ENCODE measurements at places on chromosomes 11 and 22.

DNA sequence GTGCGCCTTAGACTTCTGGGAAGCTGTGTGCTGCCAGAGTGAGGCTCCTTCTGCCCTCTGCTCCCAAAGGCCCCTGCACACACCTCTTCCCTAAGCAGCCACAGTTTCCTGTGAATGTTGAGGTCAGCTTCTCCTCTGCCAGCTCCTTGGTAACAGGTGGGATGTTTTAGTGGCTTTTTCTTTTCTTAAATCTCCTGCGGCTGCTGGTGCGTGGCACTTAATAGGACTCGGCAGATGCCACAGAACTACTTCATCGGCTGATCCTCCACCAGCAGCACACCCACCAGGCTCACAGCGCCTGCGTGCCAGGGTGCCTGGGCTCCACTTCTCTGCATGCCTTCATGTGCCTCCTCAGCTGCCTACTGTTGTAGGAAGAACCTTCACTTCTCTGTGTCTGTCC is 87.8 kb downstream of the RCN1 start:
- DNase-seq: no peak

DNA sequence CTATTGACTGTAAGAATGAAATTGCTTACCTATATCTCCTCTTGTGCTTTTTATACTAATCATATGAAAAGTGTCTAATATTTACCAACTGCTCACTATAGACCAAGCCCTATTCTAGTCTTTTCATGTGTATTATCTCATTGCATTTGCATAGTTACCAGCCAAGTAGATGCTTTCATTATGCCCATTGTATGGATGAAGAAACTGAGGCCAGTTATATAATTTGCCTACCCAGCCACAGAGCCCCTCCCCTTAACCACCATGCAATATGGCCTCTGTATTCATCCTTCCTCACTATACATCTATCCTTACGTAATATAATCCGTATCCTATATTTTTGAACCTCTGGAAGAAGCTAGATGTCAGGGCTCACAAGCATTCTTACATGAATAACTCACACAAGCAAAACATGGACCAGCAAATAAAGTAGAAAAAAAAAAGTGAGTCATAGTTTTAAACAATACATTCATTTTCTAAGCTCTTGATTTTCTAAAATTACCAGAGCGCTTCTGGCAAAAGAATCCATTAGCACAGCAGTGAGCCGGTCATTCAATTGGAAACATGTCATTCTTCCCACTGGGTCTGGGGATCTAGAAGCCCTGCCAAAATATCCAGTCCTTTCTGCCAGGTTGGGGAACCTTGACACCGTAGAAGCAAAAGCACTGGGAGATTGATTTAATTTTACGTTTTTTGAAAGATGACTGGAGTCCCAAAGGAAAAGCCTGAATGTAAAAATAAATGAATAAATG is 80.0 kb downstream of the C11orf91 start:
- DNase-seq: no peak

DNA sequence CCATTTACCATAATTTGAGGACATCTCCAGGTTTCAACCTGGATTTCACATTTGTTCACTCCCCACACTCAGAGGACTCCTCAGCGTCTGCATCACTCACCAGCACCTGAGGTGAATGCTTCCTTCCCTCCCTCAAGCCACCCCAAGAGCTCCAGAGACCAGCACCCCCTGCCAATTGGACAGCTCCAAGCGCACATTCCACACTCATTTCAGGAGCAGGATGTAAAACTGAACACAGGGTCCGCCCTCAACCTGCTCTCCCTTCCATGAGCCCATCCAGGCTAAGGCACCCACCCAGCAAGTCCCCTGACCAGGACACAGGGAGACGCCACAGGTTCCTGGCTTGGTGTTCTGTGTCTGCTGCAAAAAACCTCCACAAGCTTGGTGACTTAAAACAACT is 3.9 kb downstream of the SCGB1D1 start:
- no peak for DNase-seq

- DNase-seq: no peak
Measured at GRCh38 chr22:35719212-35719875, 1.7 kb downstream of the APOL5 start.

GRCh38 chr22:49833340-49834007 is 5.8 kb upstream of the BRD1 start:
- DNase-seq: no peak

GRCh38 chr11:73121692-73122091 is 20.4 kb downstream of the FCHSD2 start:
- no peak for DNase-seq

DNA sequence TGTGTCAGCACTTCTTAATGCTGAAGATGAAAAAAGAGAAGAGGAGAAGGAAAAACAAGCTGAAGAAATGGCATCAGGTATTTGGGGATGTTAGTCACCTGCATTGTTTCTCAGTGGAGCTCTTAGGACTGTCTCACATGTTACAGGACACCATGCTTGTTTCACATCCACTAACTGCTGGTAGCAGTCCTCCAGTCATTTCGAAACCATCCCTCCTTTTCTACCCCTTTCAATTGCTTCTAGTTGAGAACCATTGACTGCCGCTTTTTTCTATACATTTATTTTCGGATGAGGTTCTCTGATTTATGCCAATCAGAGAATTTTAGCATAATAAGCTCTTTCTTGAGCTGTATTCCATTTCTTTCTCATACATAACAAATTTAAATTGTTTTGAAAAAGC is 21.5 kb downstream of the BIRC2 start:
- DNase-seq: no peak

GRCh38 chr11:133961890-133962289 is 5.1 kb upstream of the IGSF9B start:
- DNase-seq: no peak

DNA sequence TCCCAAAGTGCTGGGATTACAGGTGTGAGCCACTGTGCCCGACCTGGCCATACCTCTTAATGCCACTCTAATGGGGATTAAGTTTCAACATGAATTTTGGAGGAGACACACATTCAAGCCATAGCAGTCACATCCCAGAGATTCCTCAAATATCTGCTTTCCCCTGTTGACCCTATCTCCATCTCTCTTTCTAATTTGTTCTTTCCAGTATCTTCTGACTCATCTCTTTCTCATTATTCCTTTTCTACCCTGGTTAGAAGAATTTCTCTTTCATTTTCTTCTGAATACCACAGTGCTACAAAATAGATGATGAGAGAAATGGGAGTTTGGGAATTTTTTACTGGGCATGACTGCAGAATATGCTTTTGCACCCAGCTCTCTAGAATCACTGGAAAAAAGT is 5.1 kb downstream of the OR10V1 start:
- no peak for DNase-seq

DNA sequence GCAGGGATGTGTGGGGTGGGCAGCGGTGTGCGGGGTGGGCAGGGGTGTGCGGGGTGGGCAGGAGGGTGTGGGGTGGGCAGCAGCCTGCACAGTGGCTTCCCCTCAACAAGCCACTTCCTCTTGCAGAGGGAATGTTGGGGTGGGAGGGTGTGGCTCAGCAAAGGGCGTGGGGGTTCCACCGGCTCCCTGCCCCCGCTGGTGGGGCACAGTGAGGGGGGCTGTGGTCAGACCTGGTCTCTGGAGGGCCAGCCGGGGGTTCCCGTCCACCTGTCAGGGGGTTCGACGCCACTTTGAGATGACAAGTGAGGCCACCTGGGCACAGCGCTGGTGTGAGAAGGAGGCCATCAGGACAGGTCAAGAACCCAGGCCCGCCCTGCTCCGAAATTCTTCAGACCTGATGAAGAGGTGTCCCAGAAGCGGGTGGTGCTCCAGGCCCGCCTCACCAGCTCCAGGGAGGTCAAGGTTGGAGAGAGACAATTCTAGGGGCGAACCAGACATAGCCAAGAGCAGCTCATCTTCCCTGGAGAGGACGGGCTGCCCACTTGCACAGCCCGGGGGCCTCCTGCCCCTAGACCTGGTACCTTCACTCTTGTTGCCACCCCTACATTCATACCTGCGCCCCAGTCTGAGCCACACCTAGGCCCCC is 1.3 kb downstream of the C11orf21 start:
- DNase-seq: no peak

DNA sequence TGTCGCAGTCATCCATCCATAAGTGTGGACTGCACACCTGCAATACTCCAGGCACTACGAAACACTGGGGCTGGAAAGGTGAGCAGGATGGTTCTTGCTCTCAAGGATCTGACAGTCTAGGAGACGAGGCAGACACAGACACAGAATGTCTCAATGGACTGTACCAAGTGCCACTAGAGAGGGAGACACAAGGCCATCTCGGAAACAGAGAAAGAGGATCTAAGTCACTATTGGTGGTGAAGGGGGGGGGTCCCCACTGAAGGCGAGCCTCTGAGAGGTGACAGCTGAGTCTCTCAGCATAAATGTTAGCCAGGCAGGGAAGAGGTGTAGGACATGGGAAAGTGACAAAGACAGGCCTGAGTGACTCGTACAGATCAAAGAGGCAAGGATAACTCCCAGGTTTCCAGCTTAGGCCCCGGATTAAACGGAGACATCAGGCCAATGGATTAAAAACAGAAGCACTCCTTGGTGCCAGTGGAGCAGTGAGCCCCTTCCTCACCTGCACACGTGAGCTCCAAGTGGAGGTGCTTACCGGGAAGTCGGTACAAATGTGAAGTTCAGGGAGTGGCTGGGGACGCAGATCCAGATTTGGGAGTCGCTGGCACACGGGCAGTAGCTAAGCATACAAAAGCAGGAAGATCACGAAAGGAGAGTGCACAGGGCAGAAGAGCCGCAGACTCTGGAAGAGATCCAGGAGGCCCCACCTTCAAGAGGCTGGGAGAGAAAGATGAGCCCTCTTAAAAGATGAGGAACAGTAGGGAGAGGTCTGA is 117.2 kb downstream of the MICAL3 start:
- DNase-seq: no peak

DNA sequence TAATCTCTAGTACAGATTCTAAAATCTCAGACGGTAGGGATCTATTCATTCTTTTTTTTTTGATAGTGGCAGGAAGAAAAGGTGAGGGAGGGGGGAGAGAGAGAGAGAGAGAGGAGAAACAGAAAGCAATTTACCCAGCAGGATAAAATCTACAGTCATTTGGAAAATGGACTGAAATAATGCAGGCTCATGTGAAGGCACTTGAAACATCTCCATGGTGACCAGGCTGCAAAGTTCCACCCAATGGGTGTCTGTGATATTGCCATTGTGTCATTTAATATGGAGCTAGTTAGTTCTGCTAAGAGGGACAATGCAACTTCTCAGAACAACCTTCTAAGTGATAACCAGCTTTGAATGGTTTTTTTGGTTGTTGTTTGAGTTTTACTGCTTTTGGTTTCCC is 165.2 kb upstream of the RAG2 start:
- no peak for DNase-seq

DNA sequence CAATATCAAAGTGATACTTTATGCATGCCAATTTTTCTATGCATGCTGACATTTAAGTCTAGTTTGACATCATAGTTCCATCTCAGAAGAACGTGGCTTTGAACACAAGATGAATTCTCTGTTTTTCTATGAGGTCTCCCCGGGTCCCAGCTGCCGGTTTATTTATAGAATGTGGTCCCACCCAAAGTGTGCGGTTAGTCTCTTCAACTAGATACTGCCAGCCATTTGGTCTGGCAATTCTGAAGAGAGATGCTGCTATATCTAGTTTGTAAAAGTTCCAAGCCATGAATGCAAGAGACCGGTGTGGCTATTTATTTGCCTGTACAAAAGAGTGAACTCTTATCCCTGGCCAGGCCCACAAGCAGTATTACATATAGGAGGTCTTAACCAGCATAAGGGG is 9.2 kb downstream of the OR5A2 start:
- no peak for DNase-seq

DNA sequence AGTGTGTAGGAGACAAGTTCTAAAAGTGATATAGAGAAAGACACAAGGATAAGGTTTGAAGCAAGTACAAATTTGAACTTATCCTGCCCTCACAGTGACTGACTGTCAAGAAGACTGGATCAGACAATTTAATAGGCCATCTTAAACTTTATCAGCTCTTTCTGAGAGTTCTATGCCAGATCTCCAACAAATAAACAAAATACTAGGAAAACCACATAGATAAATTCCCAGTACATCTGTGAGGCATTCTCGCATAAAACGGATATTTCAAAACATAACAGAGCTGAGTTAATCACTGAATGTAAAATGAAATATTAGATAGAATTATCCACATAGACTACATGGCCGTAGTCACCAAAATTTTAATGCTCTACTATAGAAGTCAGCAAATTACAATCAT is 120.9 kb upstream of the LUZP2 start:
- no peak for DNase-seq

GRCh38 chr22:43882122-43882767 is 9.6 kb downstream of the PNPLA5 start:
- no peak for DNase-seq

DNA sequence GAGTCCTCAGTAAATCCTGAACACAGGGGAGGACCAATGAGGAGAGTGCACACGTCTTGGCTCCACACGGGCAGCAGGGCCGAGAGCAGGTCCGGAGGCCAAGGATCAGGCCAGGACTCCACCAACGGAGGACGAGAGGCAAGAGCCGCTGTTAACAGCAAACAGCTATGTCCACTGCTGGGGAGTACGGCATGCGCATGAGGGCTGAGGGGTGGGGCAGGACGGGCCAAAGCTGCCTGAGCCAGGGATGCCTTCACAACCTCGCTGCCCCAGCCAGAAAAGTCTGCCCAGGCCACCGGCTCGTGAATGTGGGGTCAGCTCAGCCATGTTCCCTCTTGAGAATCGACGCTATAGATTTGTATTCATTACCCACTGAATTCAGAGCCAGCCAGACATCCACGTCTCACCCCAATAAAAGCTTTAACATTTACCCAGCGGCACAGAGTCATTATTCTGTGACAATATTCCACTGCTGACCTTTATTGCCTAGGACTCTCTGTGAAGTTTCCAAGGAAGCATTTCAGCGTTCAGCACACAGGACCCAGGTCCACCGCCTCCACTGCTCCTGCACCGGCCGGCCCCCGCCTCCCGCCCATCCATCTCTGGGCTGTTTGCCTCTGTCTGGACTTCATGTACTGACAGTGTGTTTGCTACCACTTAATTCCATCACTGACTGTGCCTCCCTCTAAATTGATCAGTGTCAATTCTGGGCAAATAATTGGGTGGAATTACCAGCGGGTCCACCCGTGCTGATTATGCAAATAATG is 384.9 kb downstream of the SHANK2 start:
- DNase-seq: no peak

DNA sequence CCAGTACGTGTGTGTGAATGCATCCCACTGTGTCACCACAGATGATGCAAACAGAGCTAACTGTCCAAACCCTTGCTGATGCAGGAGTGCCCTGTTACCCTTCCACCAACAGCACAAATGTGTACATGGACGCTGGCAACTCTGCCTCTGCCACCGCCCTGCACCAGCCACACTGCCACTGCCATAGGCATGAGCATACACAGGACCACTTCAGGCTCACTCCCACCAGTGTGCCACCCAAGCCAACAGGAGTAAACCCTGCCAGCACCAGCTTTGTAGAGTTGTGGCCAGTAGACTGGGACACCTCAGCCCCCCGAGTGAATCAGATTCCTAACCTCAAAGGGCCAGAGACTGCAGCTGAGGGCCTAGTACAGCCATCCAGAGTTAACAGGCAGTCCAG is 34.0 kb downstream of the NOX4 start:
- no peak for DNase-seq

- no peak for DNase-seq
Measured at GRCh38 chr22:42473484-42474193, 41.4 kb upstream of the NFAM1 start.

GRCh38 chr22:26956371-26956770 is 299.0 kb downstream of the MIAT start:
- DNase-seq: no peak

- no peak for DNase-seq
Measured at GRCh38 chr22:32815943-32816342, 14.4 kb downstream of the TIMP3 start.

GRCh38 chr11:107606141-107606540 is 15.2 kb downstream of the ELMOD1 start:
- DNase-seq: no peak
